ENCODE measurements at places on chromosomes 13 and 19.

- no peak for DNase-seq
Observed at GRCh38 chr19:16922949-16923348, 34.1 kb downstream of the F2RL3 start.

DNA sequence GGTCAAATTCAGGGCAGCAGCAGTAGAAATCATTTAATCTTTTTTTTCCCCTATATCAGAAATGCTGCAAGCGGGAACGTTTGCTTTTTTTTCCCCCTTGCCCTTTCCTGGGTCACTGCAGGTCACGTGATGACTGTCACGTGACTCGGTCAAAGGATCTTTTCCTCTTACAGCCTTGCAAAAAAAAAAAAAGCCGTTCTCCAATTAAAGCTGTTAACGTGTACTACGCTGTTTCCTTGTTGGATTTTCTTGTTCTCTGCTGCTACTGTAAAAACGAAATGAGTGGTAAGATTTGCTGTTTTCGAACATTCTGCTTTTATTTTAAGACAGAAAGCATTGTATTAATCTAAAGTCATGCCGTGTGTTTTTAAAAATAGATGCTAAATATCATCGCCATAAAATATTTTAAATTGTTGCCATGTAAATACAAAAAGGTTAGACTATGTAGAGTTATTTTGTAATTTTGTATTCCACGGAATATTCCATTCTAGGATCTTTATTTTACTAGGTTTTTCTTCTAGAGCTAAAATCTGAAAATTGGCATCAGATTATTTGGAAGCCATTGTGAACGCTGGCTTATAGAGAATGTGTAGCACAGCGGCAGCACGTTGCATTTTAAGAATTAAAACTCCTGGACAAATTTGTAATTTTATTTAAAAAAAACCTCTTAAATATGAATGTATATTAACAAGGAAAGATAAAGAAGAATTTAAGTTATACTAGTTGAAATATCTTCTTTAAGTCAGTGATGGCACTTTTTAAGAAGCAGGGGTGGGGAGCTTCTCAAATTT, 109.8 kb upstream of the MLNR start:
- peak; percentile 86 for DNase-seq

DNA sequence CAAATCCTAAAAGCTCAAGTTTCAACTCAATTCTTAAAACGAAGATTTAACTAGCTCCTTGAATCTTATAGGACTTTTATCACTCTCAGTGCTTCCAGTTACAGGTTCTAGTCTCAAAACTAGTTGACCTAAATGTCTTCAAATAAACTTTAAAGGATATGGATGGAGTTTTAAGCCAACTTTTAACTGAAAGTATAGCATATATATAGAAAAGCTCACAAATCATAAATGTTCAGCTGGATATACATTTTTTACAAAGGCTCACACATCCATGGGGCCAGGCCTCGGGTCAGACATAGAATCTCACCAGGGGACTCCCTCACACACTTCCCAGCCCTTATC, 47.1 kb upstream of the ARHGEF7 start:
- no peak for DNase-seq

GRCh38 chr13:69641773-69642172, 465.9 kb upstream of the ATXN8OS start:
- no peak for DNase-seq

- DNase-seq: no peak
Observed at GRCh38 chr19:58395220-58395978, at the start of gene RNF225. Gene RNF225, plus strand, starts transcription at chr19:58395656. Its CDS starts 434 bp downstream, at chr19:58396090.

- peak; percentile 74 for DNase-seq
Observed at GRCh38 chr13:75326173-75327134, 155.5 kb downstream of the TBC1D4 start.

DNA sequence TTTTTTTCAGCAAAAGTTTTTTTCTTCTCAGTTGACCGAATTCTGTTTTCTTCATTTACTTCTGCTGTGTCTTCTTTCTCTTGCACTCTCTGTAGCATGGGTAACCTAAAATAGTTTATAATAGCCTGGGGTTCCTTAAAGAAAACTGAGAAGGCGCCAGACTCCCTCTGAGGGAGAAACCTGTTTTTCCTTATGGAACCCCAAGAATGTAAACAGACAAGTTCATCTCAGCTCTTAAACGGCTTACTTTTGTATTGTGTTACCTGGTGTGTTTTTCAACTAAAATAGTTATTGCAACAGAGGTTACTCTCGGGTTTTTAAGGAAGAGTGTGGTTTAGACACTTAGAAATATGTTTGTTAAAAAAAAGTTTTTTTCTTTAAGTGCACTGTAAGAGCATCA, 23.8 kb upstream of the TM9SF2 start:
- no peak for DNase-seq

DNA sequence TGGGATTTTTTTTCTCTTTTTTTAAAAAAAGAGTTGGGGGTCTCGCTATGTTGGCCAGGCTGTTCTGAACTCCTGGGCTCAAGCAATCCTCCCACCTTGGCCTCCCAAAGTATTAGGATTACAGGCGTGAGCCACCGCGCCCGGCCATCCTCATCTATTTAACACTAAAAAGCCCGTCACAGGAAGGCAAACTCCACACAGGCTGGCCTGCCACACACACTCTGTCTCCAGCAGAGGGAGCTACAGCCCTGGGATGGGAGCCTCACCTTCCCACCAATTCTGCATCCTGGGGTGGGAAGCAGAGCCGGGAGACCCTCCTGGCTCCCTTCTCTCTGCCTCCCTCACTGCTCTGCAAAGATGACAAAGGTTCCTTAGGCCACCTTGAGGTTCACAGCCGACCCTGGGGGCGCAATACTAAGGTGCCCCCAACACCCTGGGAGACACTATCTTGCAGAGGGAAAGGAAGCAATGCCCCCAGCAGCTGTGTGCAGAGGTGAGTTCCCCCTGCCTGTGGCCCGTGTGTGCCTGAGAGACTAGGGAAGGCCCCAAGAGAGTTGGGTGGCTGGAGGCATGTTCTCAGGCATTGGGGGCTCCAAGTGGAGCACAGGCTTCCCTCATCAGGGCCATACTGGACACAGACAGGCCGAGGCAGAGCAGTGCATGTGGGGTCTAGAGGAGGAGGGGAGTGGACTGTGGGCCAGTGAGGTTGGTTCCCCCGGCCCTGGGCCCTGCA, 27.4 kb upstream of the TIMM44 start:
- peak; percentile 44 for DNase-seq

DNA sequence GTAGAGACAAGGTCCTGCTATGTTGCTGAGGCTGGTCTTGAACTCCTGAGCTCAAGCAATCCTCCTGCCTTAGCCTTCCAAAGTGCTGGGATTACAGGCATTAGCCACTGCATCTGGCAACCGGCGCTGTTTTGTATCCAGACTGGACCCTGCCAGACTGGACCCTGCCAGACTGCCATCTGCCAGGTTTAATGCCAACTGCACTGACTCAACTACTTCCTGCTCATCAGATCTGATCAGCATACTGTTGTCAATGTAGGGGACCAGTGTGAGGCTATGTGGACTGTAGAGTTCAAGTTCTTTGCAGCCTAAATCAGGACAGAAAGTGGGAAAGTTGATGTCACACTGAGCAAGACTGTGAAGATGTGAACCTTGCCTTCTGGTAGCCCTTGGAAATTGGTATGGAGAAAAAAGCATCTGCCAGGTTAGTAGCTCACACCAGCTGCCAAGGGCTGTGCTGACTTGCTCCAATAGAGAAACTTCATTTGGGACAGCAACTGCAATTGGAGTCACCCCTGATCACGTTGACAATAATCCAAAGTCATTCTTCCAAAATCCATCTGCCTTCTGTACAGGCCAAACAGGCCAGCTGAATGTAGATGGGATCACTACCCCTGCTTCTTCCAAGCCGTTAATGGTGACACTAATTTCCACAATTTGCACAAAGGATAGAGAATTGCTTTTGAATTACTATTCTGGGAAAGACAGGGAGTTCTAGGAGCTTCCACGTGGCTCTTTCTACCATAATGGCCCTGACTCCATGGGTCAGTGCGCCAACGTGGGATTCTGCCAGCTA, 36.8 kb upstream of the ATP1A3 start:
- DNase-seq: no peak

DNA sequence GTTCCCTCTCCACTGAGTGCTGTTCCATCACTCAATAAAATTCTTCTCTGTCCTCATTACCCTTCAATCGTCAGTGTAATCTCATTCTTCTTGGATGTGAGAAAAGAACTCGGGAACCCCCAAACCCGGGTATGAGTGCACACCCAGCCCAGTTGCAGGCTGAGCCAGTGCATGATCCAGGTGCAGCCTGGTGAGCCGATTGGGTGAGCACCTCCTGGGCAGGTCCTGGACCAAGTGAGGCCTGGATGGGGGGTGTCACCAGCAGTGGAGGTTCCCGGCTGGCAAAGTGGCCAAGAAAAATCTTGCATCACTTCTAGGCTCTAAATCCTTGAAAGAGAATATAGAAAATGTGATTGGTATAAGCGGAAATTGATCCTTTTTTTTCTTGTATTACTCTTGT, 878.8 kb upstream of the KLHL1 start:
- no peak for DNase-seq
